ENCODE measurements at places on chromosomes 6 and 20.

- peak; percentile 40 for DNase-seq
Observed at GRCh38 chr6:107488875-107489635, 862 bp upstream of the SOBP start.

- no peak for DNase-seq
Observed at GRCh38 chr6:37021356-37022129, 16.1 kb downstream of the FGD2 start.

GRCh38 chr6:150273457-150274309 is 95.1 kb upstream of the IYD start:
- no peak for DNase-seq

GRCh38 chr20:23419995-23420901 is 1.0 kb downstream of the NAPB start:
- peak; percentile 30 for DNase-seq

- no peak for DNase-seq
Observed at GRCh38 chr6:81623106-81623759, 129.2 kb downstream of the TENT5A start.
